OCI-LY7 (cell line): ENCODE measurements at places on chromosomes 2 and 18. TPM values are rescaled to one million over a fixed set of nuclear protein-coding genes. Genes with fewer than 3 reads are reported as not detected.

- no peak for DNase-seq
These were observed 74.0 kb upstream of the FMNL2 start for GRCh38 chr2:152260939-152261338.

Gene CCBE1
- total RNA-seq, result 0.70 and 0.85 TPM in 2 replicates

Gene AKAIN1
- total RNA-seq, result not detected in 2 replicates

Gene LMAN2L
- 10.8 and 11.3 TPM in 2 replicates for total RNA-seq
